ENCODE measurements at places on chromosomes 16 and 17. TPM values are rescaled to one million over a fixed set of nuclear protein-coding genes. Genes with fewer than 3 reads are reported as not detected.

GRCh38 chr16:69699915-69700314 lies 26.4 kb downstream of the NQO1 start:
- H3K4me1 ChIP-seq: no peaks in the 10 kb centered on the region
- no peaks in the 10 kb centered on the region for H3K27me3 ChIP-seq
- H3K36me3 ChIP-seq: peaks cover 41% of the 10 kb centered on the region
- H3K27ac ChIP-seq: no peak overlapping the region
- no peak overlapping the region for H3K4me3 ChIP-seq

DNA sequence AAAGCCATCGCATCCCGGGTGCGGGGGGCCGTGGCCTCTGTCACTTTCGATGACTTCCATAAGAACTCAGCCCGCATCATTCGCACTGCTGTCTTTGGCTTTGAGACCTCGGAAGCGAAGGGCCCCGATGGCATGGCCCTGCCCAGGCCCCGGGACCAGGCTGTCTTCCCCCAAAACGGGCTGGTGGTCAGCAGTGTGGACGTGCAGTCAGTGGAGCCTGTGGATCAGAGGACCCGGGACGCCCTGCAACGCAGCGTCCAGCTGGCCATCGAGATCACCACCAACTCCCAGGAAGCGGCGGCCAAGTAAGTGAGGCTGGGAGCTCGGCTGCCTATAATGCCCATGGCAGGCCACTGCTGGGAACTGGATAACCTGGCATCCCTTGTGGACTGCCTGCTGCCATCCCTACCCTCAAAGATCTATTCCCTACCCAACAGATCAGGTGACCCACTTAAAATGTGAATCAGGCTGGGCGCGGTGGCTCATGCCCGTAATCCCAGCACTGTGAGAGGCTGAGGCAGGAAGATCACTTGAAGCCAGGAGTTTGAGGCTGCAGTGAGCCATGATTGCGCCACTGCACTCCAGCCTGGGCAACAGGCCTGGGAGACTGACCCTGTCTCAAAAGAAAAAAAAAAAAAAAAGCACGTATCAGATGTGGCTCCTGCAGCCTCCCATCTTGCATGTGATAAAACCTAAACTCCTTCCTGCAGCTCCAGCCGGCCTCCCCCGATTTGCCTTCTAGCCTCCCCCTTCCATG lies 18.3 kb downstream of the CDIPT start:
- H3K4me1 ChIP-seq: peaks cover 7% of the 10 kb centered on the region
- H3K27ac ChIP-seq: no peak overlapping the region
- DNase-seq: no peak
- no peaks in the 10 kb centered on the region for H3K36me3 ChIP-seq

GRCh38 chr17:48678141-48678971 lies 44.0 kb downstream of the PRAC1 start:
- DNase-seq: peak; percentile 80
- peaks cover 97% of the 10 kb centered on the region for H3K27me3 ChIP-seq
- H3K36me3 ChIP-seq: no peaks in the 10 kb centered on the region
- H3K4me3 ChIP-seq: no peak overlapping the region
- no peak overlapping the region for H3K27ac ChIP-seq
- H3K4me1 ChIP-seq: no peaks in the 10 kb centered on the region

GRCh38 chr16:24980077-24980793 lies 34.9 kb downstream of the ARHGAP17 start:
- DNase-seq: no peak
- no peaks in the 10 kb centered on the region for H3K27me3 ChIP-seq
- no peak overlapping the region for H3K4me3 ChIP-seq
- H3K27ac ChIP-seq: no peak overlapping the region

Gene WSCD1
- 12.8 TPM for total RNA-seq

Gene DLX3
- 0.14 TPM for total RNA-seq

Gene HSF4
- total RNA-seq: 0.63 TPM

- H3K27ac ChIP-seq: no peak overlapping the region
- no peaks in the 10 kb centered on the region for H3K27me3 ChIP-seq
- H3K4me3 ChIP-seq: no peak overlapping the region
- peaks cover 7% of the 10 kb centered on the region for H3K36me3 ChIP-seq
Measured at GRCh38 chr16:64990101-64990500, 131.8 kb downstream of the CDH11 start.

Gene SLC35G6
- total RNA-seq: not detected

Gene IL17C
- total RNA-seq: not detected

GRCh38 chr16:57564571-57565270 lies 22.3 kb downstream of the ADGRG5 start:
- no peaks in the 10 kb centered on the region for H3K27me3 ChIP-seq
- no peak overlapping the region for H3K4me3 ChIP-seq
- DNase-seq: no peak
- no peaks in the 10 kb centered on the region for H3K4me1 ChIP-seq
- no peak overlapping the region for H3K27ac ChIP-seq

- no peak for DNase-seq
- H3K36me3 ChIP-seq: peaks cover 12% of the 10 kb centered on the region
- H3K27ac ChIP-seq: no peak overlapping the region
- no peak overlapping the region for H3K4me3 ChIP-seq
- no peaks in the 10 kb centered on the region for H3K4me1 ChIP-seq
- no peaks in the 10 kb centered on the region for H3K27me3 ChIP-seq
Measured at GRCh38 chr17:20975566-20975965, 67.2 kb downstream of the USP22 start.

- H3K4me1 ChIP-seq: no peaks in the 10 kb centered on the region
- H3K27me3 ChIP-seq: peaks cover 42% of the 10 kb centered on the region
Measured at GRCh38 chr16:31148281-31148728, 1.6 kb downstream of the PRSS36 start.

GRCh38 chr16:30615358-30616091 lies 5.3 kb upstream of the ZNF689 start:
- H3K4me3 ChIP-seq: no peak overlapping the region
- no peaks in the 10 kb centered on the region for H3K4me1 ChIP-seq

Gene SECTM1
- total RNA-seq: 0.56 TPM

- no peaks in the 10 kb centered on the region for H3K36me3 ChIP-seq
- H3K4me3 ChIP-seq: peak overlapping the region; percentile 99
- H3K27ac ChIP-seq: peak overlapping the region; percentile 86
- H3K27me3 ChIP-seq: no peaks in the 10 kb centered on the region
- H3K4me1 ChIP-seq: peaks cover 14% of the 10 kb centered on the region
Measured at GRCh38 chr17:38352245-38353085, 821 bp downstream of the SOCS7 start.

DNA sequence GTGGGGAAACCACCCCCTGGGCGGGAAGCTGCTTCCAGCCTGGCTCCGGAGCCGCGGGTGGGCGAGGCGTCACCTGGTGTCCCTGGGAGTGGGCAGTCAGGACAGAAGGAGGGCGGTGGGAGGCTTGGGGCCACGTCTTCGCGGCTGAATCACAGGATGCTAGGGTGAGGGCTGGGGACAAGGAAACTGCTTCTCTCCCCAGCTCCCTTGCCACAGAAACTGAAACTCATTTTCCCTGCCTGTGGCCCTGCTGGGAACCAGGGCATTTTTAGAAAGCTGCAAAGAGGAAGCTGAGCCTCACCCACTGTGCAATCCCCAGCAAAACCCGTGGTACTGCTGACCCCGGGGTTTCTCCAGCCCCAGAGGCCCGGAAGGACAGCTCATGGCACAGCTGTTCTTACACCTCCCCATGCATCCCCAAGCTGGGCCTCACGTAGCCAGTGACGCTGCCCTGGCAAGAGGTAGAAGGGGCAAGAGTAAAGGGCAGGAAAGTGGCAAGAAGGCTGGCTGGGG lies 8.2 kb downstream of the RHBDF2 start:
- DNase-seq: peak; percentile 80
- no peak overlapping the region for H3K27ac ChIP-seq
- no peak overlapping the region for H3K4me3 ChIP-seq
- no peaks in the 10 kb centered on the region for H3K36me3 ChIP-seq

Gene DCXR
- 164 TPM for total RNA-seq

Gene ANKFN1
- 0.21 TPM for total RNA-seq

DNA sequence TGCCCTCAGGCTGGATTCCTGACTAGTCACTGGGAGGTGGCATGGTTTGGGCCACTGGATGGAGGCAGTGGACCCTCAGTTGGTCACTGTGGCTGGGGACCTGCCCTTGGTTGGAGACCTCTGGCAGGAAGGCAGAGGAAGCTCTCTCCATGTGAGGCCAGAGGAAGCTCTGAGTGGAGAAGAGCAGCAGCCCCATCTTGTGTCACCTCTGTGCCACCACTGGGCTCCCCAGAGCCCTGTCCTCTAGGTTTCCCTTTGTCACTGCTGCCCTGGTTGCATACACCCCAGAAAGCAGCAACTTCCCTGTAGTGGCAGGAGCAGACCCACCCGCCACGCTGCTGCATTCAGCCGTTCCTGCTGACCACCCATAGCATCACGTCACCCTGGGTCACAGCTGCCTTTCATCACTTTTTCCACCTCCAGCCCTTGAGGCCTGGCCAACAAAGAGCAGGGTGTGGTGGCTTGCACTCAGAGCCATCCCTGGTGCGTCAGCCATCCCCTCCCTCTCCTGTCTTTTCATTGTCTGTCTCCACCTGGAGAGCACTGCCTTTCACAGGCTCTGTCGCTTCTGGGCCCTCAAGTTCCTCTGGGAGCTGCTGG lies 11.9 kb downstream of the CTRL start:
- H3K27ac ChIP-seq: no peak overlapping the region
- DNase-seq: no peak
- H3K4me3 ChIP-seq: no peak overlapping the region
- H3K27me3 ChIP-seq: no peaks in the 10 kb centered on the region
- peaks cover 45% of the 10 kb centered on the region for H3K4me1 ChIP-seq
- no peaks in the 10 kb centered on the region for H3K36me3 ChIP-seq

GRCh38 chr16:58118801-58119508 lies 10.2 kb downstream of the CFAP20 start:
- H3K4me3 ChIP-seq: no peak overlapping the region
- H3K4me1 ChIP-seq: peaks cover 32% of the 10 kb centered on the region
- peak overlapping the region; percentile 80 for H3K27ac ChIP-seq
- no peaks in the 10 kb centered on the region for H3K27me3 ChIP-seq
- peak; percentile 33 for DNase-seq

- H3K4me3 ChIP-seq: peak overlapping the region; percentile 70
- H3K36me3 ChIP-seq: no peaks in the 10 kb centered on the region
- H3K27ac ChIP-seq: no peak overlapping the region
- DNase-seq: no peak
- H3K27me3 ChIP-seq: no peaks in the 10 kb centered on the region
Measured at GRCh38 chr17:79008666-79009387, 737 bp downstream of the CANT1 start.

Gene AOC2
- 5.6 TPM for total RNA-seq

DNA sequence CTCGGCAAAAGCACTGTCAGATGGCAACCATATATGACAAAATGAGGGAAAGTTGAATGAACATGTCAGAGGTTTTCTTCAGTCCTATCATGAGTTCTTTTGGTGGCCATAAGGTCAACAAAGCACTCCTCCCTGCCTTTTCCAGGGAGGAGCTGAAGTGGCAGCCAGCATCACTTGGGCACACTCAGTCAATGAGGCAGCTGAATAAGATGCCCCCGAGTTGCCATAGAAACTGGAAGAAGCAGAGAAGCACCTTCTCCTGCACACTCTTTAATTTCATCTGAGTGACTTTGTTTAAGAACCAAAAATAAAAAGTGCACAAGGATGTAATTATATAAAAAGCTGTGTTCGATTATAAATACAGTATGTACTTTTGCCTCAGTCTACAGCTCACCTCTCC lies 16.0 kb downstream of the KCNJ2 start:
- H3K4me1 ChIP-seq: no peaks in the 10 kb centered on the region
- H3K27me3 ChIP-seq: peaks cover 29% of the 10 kb centered on the region
- no peak overlapping the region for H3K4me3 ChIP-seq
- DNase-seq: no peak
- no peak overlapping the region for H3K27ac ChIP-seq

Gene PIPOX
- 6.5 TPM for total RNA-seq

DNA sequence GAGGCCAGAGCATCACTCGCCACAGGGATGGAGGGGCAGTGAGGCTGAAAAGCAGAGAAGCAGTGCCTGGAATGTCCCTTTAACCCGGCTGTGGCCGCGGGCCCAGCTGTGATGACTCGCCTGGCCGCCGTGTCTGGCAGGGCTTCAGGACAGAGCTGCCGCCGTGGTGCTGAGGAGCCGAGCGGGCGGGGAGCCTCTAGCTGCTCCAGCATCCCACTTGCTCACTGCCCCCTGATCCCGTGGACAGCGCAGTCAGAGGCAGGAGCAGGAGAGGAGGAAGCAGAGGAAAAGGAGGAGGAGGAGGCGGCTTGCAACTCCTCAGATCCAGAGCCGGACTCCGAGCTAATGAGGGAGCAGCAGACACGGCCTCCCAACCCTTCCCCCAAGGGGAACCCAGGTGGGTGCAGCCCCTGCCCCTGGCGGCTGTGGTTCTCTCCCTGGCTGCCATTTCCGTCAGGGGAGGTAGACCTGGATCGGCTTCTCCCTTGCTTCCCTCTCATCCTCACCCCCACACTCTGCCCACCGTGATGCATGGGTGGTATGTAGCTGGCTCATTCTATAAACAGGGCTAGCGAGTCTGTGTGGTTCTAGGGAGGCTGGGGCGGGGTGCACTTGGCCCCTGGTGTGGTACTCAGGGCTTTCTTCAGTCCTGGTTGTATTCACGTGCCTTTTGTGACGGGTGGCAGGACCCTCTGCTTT lies 165.7 kb downstream of the CMIP start:
- DNase-seq: no peak
- H3K27me3 ChIP-seq: no peaks in the 10 kb centered on the region
- H3K36me3 ChIP-seq: peaks cover 7% of the 10 kb centered on the region

- peaks cover 22% of the 10 kb centered on the region for H3K4me1 ChIP-seq
- no peak for DNase-seq
- no peaks in the 10 kb centered on the region for H3K36me3 ChIP-seq
- no peak overlapping the region for H3K4me3 ChIP-seq
- no peaks in the 10 kb centered on the region for H3K27me3 ChIP-seq
Measured at GRCh38 chr16:85042606-85043005, 15.0 kb downstream of the KIAA0513 start.

DNA sequence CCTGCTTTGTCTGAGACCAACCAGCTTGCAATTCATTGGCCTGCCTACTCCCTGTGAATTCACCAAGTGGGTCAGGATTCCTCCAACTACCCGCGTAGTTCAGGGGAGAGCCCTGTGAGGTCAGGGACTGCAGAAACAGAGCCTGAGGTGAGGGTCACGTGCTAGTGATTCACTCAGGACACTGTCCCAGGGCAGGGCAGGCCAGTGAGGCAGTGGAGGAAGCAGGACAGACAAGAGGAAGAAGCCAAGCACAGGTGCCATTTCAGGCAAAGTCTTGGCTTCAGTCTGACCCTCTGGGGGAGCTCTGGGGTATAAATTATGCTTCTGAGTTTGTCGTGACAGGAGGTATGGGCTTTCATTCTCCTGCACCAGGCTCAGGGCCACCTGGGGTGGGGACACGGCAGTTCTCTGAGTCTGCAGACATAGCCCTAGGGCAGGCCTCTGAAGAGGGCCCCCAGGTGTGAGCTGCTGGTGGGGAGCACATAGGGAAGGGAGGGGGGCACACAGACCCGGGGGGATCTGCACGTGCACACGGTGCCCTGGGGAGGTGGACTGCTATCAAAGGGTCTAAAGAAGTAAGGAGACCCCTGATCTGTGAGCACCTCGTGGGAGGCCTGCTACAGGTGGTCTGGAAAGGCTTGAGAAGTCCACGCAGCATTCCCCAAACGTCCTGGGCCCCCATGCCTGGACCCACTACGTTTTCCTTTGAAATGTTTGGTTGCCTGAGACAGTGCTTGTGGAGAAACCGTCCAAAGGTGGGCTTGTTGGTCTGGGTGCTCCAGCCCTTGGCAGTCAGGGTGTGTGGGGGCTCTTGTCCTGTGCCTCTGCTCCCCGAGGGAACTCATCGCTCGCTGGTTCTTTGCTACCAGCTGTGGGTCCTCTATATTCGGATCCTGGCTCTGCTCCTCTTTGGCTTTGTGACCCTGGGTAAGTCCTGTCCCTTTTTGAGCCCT lies 46.4 kb downstream of the NKD1 start:
- H3K27ac ChIP-seq: no peak overlapping the region
- H3K27me3 ChIP-seq: no peaks in the 10 kb centered on the region
- H3K36me3 ChIP-seq: no peaks in the 10 kb centered on the region
- no peak for DNase-seq

Gene C1QBP
- total RNA-seq: 211 TPM

Data from cardiac muscle cell (in vitro differentiated cells and primary cell).